ENCODE measurements at places on chromosomes 11 and 22.

DNA sequence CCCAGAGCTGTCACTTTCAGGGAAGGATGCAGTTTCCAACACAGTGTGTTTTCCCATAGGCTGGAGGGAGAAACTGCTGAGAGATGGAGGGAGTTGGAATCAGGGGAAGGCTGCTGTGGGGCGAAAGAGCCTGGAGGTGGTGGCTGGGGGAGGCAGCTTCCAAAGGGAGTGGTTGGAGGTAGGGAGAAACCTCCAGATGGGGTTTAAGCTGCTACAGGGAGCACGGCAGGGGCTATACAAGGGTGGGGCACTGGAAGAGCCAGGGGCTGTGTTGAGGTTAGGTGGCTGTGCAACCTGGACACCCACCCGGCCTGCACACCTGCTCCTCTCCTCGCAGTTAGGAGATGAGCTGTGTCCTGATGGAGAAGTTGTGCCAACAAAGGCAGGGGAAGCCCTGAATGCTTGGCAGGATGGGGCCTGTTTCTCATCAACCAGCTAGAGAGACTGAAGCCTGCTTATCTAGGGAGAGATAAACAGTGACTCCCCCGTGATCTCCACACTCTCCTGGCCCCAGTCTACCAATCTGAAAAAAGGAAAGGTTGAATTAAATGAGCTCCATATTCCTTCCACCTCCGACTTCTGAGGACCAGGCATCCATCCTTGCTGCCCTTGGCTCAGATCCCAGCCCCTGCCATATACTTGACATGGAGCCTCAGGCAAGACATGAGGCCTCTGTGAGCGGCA, 3.6 kb upstream of the SLCO2B1 start:
- DNase-seq: no peak

DNA sequence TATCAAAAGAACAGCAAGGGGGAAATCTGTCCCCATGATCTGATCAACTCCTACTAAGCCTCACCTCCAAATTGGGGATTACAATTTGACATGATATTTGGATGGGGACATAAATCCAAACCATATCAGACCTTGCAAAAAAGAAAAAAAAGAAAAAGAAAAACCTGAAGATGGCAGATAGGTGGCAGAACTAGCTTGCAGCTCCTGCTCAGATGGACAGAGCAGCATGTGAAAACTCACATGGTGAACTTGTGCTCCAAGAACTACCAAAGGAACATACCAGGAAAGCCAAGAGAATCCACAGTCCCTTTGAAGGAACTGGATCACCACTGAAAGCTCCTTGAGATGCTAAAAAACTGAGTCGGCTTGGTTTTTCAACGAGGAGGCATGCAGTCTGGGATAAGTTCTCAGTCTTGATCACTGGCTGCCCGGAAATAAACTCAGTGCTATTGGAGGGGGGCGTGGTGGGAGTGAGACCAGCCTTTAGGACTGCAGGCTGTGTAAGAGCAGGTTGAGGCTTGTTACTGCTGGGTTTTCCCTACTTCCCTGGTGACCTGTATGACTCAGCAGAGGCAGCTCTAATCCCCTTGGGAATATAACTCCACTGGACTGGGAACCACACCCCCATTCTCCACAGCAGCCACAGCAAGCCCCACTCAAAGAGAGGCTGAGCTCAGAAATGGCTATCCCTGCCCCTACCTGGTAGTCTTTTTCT, 358.3 kb upstream of the ARHGAP42 start:
- DNase-seq: no peak

GRCh38 chr22:35564975-35565867, 24.6 kb downstream of the RASD2 start:
- no peak for DNase-seq

DNA sequence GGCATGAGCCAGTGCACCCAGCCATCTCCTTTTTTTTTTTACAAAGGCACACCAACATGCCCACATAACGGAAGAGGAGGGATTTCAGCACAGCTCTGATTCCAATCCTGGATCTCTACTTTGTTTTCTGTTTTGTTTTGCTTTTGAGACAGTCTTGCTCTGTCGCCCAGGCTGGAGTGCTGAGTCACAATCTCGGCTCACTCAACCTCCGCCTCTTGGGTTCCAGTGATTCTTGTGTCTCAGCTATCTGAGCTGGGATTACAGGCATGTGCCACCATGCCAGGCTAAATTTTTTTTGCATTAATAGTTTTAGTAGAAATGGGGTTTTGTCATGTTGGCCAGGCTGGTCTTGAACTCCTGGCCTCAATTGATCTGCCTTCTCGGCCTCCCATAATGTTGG, 28.1 kb downstream of the VSTM5 start:
- no peak for DNase-seq

DNA sequence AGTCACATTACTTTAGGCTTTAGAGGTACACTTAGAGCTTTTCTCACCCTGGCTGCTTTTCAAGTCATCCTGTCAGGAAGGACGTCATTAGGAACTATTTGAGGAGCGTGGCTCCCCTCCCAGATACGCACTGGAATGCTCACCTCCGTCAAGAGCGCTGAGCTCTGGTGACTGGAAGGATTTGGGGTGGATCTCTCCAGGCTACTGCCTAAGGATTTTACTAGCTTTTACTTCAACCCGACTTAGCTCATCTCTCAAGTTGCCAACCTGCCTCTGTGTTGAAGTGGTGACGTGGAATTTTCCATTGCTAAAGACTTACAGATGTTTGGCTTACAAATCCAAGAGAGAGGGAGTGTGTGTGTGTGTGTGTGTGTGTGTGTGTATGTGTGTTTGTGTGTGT, 355.3 kb upstream of the CCDC90B start:
- DNase-seq: no peak

DNA sequence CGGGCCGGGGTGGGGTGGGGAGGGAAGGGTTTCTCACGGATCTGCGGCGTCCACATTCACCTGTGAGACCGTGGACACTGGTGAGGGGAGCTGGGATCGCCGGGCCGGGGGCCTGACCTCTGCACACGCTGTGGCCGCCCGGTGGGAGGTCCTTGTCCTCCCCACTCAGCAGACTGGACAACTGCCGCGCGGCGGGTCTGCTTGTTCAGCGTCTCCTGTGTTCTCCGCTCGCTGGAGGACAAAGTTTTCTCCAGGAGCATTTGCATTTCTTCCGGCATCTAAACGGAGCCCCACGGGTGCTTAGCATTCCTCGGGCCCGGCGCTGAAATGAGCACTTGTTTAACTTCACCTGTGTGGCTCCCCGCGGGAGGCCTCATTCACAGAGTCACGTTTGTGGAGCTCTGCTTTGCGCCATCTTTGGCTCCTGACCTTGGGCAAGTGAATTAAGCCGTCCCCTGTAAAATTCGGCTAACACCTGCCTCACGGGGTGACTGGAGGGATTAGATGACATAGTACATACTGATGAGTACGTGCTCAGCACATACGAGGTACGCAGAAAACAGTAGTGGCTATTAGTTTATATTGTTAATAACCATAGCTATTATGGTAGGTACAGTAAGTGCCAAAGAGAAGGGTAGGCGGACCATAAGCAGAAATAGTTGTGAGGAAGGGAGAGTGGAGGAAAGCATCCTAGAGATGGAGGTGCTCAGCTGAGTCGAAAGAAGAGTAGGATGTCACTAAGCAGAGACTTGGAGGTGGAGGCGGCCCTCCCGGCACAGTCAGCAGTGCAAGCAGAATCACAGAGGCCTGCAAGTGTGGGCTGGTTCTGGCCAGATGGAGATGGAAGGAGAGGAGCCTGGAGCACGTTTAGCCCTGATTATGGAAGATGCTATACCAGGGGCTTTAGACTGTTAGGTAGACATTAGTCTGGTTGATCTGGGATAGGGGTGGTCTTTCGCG, 885 bp downstream of the TRMU start:
- DNase-seq: no peak

DNA sequence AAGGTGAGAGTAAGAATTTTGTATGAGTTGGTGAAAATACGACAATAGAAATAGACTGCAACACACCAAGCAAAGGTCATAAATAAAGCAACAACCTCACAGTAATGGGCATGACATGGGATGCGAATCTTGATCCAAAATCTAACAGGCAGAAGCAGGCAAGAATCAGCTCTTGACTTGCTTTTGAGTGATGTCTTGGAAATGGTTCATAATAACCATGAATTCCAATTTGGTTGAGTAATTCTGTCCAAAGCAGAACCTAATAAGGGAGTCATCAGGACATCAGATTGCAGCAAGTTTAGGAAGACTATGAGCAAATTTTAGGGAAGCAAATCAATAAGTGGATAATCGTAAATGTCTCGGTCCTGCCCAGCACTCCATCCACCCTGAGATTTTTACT, 224.0 kb upstream of the ISX start:
- DNase-seq: no peak

GRCh38 chr11:118923721-118924587, 1.8 kb downstream of the BCL9L start:
- DNase-seq: no peak

- no peak for DNase-seq
Observed at GRCh38 chr11:74257959-74258553, 53.4 kb downstream of the P4HA3 start.

DNA sequence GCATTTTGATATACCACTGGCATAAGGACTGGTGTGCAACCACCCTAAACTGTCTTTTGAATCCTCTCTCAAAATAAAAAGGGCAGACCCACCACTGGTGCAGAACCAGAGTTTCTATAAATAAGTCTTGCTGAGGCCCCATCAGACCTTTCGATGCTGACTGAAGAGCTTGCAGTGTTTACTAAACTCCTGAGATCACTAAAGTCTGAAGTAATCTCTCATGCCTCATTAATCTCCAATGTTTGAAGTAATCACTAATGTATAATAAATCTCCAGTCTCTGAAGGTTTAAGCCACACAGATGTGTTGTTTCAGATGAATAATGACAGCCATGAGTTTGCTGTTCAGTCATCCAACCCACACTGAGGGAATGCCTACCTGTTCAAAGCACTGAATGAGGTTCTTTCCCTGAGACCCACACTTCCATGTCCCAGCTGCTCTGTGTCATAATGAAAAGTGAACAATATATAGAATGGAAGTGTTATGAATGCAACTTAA, 50.6 kb upstream of the DEUP1 start:
- DNase-seq: no peak

DNA sequence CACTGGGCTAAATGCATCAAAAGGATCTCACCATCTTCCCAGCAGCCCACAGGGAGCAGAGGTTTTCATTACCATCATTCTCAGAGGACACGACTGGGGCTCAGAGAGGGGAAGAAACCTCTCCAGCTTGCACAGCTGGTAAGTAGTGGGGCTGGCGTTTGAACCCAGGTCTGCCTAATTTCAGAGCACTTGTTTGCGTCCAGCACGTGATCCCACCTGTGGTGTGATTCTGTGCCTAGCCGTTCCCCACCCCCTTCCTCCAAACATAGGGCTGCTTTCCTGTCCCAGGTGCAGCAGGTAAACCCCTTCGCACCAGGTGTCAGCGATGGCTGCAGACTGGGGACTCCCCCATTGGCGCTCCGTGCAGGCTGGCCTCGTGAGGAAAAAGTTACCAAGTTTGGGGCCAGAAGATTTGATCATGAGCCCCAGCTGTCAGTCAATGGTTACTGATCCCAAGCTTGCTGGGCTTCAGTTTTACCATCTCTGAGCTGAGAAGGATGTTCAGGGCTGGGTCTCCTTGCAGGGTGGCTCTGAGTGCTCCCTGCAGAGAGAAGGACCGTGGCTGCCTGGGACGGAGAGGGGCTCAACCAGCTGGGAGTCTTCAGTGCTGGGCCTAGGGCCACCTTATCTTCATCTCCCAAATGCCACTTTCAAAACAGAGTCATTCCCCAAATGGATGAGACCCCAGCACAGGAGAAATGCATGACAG, 445.6 kb downstream of the TBC1D22A start:
- no peak for DNase-seq

DNA sequence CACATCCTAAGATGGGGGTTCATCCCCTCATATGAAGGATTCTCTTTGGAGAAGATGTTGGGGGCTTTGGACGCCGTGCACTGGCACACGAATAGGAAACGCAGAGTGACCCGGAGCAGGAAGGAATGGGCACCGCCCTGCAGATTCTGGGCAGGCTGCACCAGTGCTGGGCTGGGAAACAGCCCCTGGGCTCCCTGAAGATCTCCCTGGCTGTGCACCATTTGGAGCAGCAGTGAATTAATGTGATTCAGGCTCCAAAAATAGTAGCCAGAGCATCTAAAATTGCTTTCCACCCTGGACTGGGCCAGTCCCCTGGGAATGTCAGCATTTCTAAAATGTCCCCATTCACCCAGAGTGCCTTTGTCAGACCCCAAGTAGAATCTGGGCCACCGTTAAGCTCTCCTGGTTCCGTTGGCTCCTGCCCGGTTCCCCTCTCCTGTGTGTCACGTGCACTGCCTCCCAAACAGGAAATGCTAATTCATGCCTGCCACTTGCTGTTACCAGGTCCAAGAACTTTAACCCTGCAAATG, 18.6 kb downstream of the IRAG1 start:
- no peak for DNase-seq

DNA sequence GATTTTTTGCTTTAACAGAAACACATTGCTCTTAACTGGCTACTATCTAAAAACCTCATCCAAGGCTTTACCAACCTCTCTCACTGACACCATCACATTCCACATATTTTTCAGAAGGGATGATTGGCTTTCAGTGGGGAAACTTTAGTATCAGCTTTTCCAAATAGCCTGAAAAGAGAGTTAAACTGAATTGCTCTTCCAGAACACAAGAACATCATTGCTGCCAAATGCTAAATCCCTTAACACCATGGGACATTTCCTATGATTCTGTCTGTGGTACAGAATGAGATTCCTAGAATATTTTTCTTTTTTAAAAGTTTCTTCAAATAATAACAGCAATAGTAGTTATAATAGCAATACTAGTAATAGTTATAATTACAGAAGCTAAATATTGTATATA, 45.4 kb downstream of the SOX6 start:
- no peak for DNase-seq

DNA sequence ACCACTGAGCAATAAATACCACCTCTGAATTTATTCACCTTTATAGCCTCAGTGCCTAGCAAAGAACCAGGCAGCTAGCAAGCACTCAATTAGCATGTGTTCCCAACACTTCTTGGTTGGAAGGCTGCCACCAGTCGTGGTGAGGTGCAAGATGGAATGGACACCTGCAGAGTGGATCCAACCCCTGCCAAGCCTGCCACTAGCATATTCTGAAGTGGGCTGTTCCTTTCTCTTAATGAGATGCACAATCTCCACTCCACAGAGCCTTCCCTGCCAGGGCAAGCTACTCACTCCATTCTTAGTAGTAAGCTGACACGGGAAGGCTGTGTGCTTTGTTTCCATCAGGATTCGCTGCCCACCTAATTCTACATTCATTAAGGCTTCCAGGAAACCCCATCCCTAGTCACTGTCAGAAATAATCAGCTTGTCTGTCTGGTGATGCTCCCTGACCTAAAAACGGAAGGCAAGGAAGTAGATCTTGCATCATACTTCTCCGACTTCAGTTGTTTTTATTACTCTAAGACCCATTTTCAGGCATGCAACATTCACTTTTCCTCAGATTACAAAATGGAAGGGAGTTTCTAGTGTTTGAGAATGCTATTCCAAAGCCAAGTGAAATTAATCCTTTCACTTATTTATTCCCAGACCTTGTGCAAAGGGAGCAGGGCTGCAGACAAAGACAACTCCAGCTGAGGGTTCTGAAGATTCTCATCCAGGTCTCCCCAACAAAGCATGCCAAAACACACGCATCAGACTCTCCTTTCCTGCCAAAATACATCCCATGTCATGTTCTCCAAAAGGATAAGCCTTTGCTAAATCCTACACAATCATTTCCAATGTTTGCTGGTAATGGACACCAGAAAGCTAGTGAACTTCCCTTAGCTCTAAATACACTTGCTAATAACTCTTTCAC, 128.0 kb downstream of the TENM4 start:
- no peak for DNase-seq
